ENCODE measurements at places on chromosomes 4 and X.
A peak's percentile ranks its signal among the peaks of the same experiment; 100 is the strongest.

DNA sequence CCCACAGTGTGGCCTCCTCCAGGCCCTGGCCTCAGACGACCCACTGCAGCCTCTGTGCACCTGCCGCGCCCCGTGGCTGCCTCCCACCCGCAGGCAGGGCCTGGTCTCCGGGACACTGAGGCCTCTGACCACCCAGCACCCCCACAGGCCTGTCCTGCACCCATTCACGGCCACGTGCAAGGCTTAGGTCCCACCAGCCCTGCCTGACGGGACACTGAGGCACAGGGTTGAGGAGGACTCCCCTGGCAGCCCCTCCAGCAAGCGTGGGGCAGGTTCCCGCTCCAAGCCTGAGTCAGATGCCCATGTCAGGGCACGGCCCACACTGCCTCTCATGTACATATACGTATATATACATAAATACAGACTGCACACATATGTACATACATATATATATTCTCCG lies 23.5 kb downstream of the NELFA start:
- DNase-seq = no peak

DNA sequence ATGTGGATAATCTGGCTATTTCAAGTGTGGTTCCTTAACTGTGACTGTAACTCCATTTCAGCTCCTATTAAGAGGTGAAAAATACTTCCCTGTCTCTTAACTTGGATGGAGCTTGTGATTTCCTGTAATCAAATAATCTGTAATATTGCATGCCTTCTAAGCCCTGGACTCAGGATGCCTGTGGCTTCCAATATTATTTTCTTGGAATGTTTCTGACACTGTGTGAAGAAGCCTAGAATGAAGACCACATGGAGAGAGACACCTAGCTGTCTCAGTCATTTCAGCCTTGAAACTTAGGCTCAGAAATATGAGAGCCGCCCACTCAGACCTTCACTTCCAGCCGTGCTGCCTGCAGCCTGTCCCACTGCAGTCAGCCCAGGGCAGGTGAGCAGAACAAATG lies 544.3 kb downstream of the TRIML1 start:
- DNase-seq = peak; percentile 57

DNA sequence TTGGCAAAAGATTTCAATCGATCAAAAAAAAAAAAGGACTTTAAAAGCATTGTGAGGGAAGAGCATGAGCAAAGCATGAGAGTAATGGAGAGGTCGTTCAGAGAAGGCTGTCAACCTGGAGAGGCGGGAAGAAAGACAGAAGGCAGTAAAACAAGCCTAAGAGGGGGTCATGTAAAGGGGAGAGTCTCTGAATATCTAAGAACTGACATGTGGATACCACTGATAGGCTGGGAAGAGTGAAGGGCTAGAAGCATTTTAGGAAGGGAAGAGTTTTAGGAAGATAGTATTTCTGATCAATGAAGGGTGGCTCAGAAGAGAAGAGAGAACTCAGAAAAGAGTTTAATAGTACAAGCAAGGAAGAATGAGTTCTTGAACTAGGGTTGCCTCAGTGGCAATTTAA lies 7.5 kb downstream of the FAM9C start:
- no peak for DNase-seq

DNA sequence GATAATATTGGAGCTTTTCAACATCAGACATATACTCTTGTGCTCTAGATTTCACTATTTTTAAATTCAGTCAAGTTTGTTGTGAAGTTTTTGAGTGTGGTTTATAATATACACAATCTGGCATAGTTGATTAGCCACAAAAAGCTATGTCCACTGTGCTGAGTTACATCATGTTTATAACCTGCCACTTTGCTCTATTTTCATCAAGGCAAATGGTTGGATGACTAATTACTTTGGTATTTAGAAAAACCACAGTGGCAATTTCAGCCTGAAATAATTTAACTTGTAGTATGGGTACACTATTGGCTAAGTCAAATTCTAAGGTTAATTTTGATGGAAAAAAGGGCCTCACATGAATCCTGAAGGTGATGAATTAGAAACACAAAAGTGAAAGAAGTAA lies 262.6 kb downstream of the C4orf33 start:
- DNase-seq = peak; percentile 70

GRCh38 chrX:132153166-132153565 lies 25.3 kb upstream of the FRMD7 start:
- DNase-seq = no peak

GRCh38 chr4:39526765-39527295 lies 409 bp downstream of the UGDH start:
- DNase-seq = no peak

DNA sequence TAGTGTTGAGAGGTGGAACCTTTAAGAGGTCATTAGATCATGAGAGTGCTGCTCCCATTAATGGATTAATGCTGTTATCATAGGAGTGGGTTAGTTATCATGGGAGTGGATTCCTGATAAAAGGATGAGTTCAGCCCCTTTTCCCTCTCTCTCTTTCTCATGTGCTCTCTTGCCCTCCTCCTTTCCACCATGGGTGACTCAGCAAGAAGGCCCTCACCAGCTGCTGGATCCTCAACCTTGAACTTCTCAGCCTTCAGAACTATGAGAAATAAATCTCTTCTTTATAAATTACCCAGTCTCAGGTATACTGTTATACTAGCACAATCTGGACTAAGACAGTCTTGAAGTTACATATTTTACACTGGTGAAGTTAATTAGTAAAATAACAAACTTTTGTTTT lies 10.0 kb upstream of the CDKL5 start:
- peak; percentile 34 for DNase-seq

DNA sequence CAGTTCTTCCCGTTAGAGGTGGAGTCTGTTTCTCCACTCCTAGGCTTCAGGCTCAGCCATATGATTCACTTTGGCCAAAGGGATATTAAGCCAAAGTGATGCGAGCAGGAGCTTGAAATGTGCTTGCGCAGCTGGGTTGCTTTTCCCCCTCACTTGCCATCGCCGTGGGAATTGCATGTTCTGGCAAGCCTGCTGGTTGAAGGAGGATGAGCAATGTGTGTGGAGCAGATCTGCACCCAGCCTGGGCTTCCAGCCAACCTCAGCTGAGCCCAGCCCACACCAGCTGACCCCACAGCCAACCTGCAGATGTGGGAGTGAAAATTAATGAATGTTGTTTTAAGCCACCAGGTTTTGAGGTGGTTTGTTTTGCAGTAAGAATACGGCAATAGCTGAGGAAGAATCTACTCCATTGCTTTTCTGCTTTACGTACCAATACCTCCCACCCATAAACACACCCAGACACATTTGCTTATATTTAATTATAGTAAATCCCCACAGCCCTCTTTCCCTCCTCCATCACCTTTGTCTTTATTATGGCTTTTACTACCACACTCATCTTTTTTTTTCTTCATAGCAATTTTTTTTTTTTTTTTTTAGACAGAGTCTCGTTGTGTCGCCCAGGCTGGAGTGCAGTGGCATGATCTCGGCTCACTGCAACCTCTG lies 132.8 kb upstream of the FUNDC1 start:
- DNase-seq = peak; percentile 77

GRCh38 chrX:117010243-117010642 lies 547.5 kb upstream of the CT83 start:
- no peak for DNase-seq

DNA sequence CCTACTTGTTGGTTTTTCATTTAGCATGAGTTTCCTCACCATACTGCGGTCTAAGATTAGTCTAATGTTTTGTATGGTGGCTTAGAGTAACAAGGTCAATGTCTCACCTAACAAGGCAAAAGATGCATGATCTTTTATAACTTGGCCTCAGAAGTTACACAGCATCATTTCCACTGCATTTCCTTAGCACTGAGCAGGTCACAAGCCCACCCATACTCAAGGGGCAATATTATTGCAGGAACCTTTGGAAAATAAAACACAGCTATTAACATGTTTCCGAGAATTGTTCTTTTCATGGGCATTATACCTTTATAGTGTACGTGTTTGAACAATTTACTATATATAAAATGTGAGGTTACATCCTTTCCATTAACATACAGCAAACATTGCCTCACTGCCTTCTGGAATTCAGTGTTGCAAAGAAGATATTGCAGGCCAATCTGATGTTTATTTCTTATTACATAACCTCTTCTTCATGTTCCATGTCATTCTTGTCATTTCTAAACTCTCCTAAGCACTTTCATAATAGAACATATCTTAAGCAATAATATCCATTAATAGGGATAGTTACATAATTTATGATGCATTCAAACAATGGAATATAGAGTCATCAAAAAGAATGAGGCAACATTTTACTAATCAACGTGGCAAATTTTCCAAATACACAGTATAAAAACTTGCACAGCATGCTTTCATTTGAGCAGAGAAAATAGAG lies 153.8 kb downstream of the AREG start:
- DNase-seq = no peak

GRCh38 chr4:94533405-94534223 lies 81.9 kb downstream of the PDLIM5 start:
- no peak for DNase-seq

DNA sequence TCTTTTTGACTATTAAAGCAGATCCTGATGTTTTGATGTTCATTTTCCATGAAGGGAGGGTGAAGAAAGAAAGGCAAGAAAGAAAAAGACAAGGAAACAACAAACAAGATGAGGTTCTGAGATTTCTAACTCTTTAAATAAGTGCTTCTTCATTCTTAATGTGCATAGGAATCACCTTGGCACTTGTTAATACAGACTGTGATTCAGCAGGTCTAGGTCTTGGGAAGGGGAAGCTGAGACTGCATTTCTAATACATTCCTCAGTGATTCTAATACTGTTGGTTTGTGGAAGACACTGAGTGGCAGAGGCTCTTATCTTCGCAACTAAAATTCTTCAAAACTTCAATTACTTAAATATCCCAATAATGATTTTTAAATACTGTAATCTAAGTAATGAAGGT lies 95.2 kb upstream of the NAP1L5 start:
- DNase-seq = peak; percentile 44

DNA sequence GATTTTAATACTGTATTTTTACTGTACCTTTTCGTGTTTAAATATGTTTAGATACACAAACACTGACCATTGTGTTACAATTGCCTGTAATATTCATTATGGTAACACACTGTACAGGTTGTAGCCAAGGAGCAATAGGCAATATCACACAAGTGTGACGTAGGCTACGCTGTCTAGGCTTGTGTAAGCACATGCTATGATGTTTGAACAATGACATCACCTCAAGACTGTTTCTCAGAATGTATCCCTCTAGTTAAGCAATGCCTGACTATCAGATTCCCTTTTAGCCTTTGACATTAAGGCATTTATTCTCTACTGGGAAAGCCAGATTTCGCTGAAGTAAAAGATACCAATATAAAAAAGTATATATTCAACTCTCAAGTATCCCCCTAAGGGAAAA lies 66.2 kb downstream of the VCX3A start:
- no peak for DNase-seq

DNA sequence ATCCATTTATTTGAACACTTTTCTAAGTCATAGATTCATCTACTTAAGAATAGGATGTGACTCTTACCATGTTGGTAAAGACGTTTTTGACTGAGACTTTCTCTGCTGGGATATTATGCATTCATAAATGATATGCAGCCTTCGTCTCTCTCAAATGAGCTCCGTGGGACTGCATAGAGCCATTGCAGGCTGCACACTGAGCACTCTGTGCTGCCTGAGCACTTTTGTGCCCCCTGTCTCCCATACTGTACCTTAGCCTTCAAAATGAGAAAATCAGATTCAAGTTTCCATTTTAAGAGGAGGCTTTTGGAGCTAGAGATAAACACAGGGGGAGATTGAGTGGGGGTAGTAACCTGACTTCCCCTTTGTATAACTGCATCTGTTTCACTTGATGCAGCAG lies 433.6 kb downstream of the ZIC3 start:
- DNase-seq = no peak

DNA sequence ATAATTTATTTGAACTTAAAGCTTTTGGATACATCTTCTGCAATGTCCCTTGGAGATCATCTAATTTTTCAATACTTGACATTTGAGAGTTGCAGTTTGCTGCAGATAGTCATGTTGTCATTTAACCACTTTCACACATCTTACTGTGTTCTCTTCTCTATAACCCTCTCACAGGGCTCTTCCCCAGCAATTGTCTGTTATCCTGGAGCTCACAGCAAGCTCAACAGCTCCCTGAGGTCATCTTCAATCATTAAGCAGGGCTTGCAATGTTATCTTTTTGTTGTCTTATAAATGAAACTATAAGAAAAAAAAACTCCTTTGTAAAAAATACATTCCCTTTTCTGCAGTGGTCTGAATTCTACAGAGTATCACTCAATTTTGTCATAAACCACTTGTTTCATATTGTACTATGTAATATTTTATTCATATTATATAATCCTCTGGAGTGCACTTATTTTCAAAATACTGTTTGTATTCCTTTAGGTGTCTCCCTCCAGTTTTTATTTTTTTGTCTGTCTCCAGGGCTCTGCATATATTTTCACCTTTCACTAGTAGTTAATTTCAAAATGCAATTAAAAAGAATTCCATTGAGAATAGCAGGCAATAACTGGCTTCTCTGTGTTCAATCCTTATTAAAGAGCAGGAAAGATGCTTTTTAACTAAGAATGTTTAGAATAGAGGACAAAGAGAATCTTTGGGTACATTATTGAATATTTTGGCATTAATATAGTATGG lies 106.3 kb upstream of the ARSJ start:
- DNase-seq = no peak

- DNase-seq = peak; percentile 65
Observed at GRCh38 chr4:126611900-126612299, 1020.9 kb upstream of the INTU start.

DNA sequence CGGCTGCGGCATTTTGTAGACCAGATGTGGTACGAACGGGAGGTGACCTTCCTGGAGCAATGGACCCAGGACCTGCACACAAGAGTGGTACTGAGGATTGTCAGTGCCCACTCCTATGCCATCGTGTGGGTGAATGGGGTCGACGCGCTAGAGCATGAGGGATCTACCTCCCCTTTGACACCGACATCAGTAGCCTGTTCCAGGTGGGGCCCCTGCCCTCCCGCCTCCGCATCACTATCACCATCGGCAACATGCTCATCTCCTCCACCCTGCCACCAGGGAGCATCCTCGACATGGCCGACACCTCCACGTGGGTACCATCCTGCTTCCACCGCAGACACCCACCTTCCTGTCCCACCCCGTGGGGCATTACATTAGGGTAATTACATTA lies 46.2 kb downstream of the SMARCA5 start:
- DNase-seq = no peak

DNA sequence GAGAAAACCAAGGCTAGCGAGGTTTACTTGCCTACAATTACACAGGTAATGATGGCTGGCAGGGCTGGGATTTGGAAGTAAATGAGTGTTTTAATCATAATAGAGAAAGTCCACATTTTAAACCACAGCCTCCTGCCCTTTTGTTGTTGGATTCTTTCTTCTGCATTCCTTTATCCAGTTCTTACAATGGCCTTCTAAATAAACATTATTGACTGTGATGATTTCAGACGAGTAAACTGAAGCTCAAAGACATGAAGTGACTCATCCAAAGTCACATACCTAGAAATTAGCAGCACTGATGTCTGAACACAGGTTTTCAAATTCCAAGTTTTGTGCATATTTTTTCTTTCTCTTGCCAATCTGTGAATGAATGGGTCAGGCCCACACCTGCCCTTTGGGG lies 51.2 kb upstream of the C1QTNF7 start:
- DNase-seq = peak; percentile 66

Data from fibroblast of skin of right biceps (primary cell).